Activated naive CD4-positive, alpha-beta T cell (primary cell): ENCODE measurements at places on chromosomes 12 and 14.

DNA sequence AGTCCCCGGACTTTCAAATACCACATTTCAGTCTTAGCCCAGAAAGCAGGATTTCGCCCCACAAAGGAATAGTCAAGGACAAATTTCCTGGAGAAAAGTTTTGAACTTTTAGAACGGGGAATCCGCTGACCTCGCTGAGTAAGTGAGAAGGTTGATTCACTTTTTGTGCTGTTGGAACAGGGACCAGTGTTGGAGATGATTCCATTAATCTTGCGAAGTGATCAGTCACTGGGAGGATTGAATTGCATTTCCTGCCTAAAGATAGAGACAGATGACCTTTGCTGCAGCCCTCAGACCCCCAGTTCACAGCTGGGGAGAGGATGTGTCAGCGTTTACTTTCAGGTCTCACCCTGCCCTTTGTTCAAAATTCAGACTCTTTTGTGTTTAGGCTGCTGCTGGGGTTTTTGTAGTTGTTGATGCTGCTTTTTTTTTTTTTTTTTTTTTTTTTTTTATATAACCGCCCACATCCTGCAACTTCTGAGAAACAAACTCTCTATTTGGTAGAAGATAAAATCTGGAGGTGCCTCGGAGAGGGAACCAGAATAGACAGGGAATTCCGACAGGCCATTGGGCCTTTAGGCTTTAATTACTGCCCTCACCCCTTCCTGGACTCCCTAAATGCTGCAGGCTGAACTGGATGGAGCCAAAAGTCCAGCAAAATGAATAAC lies 9.8 kb upstream of the KDM2B start:
- DNase-seq: peak; percentile 43

GRCh38 chr12:92118826-92119536 lies 26.7 kb downstream of the BTG1 start:
- DNase-seq: no peak

DNA sequence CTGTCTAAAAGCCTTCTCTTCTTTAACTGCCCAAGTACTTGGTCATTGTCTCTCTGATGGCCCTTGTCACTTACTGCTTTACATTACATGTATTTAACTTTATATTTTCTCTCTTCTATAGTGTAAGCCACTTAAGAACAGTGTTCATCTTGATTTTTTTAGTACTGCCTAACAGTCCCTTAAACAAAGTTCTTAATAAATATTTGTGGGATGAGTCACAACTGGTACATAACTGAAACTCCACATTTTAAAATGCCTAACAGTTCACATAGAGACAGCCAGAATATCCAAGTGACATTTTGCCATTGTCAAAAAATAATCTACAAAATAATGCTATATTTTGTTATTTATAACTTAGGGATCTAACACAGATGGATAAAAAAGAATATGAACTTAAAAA lies 146.6 kb downstream of the STXBP6 start:
- DNase-seq: no peak

GRCh38 chr14:104794993-104795780 lies at the start of gene AKT1:
Gene AKT1, minus strand, starts transcription at chr14:104795748. Its CDS starts 3,105 bp downstream, at chr14:104792643.
- no peak for DNase-seq

DNA sequence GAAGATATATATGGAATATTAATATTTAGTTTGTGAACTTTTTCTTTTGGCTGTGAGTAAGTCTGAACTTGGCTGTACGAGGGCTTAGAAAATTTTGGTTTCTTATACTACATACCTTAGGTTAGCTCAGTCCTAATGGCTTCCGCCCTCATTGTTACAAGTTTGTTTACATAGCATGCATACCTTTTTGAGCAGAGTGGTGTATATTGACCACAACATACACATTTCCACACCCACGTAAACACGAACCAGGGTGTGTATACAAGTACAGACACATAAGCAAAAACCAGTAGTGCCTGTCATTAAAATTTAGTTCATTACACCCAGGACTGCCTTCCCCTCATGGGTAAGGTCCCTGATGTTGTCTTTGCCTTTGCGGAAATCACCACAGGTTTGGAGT lies 230.2 kb upstream of the RGS6 start:
- DNase-seq: no peak

DNA sequence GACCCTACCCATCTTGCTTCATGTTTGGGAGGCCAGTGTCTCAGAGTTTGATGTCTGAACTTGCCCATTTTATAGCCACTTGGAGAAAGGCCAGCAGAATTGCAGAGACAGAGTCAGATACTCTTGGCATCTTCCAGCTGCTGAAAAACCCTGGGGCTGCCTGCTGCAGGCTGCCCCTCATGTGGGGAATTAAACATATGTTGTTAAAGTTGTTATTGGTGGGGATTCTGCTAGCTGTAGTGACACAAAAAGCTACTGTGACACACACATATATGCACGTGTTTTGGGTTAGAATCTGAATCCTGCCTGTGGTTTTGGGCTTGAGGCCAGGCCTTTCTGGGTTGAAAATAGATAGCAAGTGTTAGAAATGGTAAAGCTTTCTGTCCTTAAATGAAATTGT lies 1288.4 kb downstream of the AACS start:
- no peak for DNase-seq

- DNase-seq: no peak
Measured at GRCh38 chr14:104964546-104964945, 13.6 kb downstream of the AHNAK2 start.

DNA sequence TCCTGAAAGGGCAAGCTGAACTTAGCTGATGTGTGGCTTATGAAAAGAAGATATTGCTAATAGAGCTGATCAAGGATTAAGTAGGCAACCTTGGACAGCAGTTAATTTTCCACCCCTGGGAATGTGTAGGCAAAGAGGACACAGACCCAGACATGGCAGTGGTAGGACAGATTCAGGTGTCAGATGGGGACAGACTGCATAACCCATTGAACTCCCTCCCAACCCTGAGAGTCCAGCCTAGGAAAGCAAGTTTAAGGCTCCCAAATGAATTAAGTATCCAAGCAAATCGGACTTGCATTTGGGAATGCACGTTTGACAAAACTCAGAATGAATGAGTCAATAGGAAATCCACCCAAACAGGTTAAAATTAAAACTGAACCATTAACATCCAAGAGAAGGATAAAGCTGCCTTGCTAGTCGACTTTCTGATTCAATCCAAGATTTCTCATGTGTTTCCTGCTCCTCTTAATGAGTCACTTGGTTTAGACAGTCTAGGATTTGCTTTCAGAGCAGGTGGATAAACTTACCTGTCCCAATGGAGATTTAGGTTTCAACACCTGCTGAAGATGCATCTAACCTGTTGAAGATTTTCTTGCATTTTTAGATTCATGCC lies 385.4 kb downstream of the CCDC91 start:
- no peak for DNase-seq

- no peak for DNase-seq
Measured at GRCh38 chr12:49091836-49092085, 2.8 kb downstream of the DHH start.

DNA sequence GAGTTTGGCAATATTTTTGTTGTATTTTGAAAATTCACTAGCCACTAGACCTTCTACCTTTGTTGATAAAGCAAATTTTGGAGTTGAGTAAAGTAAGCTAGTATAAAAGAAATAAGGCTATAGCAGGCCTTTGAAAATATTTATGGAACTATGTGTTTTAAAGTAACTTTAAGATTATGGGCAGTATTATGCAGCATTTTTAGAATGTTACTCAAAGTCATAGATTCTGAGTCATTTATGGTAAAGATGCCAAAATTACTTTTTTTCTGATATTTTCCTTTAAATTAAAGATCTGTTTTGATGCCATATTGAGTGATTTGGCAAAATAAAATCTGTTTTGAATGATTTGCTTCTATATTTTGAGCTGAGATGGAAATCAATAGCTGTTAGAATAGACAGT lies 57.2 kb downstream of the SYNE2 start:
- no peak for DNase-seq

GRCh38 chr12:26109343-26109881 lies 15.4 kb downstream of the BHLHE41 start:
- no peak for DNase-seq

- DNase-seq: no peak
Measured at GRCh38 chr12:115794659-115795081, 482.8 kb downstream of the MED13L start.

DNA sequence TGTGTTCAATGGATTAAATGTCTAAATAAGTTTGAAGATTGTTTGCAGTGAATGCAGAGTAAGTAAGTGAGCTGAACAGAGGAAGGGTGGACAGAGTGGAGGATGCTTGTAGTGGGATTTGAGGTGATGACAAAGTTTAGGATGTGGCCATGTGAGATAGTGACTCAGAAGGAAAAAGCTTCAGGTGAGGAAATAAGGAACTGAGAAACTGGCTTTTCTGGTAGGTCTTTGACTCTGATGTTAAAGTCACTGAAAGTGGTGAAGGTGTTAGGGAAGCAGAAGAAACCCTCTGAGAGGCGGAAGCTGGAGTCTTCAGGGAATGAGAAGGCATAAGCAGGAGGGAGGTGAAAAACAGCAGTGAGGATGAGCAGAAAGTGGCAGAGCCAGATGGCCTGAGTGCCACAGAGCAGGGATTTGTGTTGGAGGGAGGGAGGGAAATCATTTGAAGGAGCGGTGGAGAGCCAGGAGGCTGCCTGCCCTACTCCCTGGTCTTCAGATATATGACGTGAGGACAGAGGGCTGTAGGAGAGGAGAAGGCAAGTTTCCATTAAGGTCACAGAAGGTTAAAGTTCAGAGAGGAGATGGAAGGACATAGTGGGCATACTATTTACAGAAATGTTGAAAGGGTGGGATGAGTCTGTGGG lies 24.8 kb downstream of the RGS6 start:
- no peak for DNase-seq

DNA sequence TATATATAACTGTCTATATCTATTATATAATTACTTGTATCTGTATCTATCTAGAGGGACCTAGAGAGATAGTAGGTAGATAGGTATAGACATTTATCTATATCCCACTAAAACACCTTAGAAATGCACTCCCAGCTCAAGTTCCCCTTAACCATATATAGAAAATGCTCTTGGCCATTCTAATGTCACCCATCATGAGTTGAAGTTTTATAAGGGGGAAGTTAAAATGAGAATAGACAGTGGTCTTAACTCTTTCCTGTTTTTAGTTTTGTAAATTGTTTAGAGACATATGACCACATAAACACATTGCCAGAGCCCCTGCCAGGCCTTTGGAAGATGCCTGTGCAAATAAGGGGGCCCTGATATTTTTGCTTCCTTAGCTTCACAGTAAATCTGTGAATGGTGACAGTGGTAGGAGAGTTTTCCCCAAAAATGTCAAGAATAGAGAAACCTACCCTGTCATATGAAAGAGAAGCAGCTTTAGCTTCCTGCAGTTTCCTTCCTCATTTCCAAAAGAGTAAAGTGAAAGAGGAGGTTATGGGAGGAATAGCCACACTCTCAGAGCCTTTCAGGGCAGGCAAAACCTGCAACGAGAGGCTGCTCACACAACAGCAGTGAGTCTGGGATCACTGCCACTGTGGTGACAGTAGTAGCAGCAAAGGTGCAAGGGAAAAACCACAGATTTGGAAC lies 45.5 kb downstream of the MGST1 start:
- DNase-seq: no peak
